ENCODE measurements at places on chromosomes 3 and 15.

DNA sequence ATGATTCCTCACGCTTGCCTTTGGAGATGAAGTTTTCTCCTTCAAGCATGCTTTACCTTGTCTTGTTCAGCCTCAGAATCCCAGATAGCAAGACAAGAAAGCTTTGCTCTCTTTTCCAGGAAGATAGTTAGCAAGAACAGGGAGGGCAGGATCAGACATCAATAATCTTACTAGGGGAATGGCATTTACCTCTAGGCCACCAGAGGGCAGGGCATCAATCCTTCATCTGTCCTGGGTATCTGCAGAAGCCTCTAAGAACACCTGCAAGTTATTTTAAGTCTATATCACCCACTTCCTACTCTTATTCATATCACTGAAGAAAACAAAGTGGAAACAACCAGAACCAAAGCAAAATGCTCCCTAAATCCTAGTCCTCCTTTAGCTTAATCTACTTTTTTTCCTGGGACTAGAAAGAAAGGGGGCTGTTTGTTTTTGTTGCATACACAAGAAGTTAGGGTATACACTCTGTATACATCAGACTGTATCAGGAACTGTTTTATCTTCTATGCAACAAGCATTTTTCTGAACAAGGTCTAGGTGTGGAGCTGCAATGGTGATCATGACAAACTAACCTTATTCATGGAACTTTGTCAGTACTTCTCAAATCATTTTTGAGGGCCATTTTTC is 862.5 kb downstream of the CADM2 start:
- DNase-seq = no peak

DNA sequence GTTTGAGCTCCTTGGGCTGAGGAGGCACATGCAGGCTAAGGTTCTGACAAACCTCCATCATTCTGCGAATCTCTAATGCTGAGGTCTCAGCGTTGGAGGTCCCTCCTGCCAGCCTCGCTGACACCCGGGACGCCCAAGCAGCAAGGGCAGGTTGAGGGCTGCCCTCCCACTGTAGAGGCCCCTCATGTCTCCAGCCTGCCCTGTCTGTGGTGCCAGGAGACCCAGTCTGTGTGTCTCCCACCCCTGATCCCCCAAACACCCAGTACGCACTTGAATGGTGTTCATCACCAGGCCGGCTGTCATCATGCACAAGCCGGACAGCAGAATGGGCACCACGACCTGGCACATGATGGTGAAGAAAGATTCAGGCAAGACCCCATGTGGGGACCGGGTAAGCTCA is 27.8 kb downstream of the SLC41A3 start:
- DNase-seq = no peak

DNA sequence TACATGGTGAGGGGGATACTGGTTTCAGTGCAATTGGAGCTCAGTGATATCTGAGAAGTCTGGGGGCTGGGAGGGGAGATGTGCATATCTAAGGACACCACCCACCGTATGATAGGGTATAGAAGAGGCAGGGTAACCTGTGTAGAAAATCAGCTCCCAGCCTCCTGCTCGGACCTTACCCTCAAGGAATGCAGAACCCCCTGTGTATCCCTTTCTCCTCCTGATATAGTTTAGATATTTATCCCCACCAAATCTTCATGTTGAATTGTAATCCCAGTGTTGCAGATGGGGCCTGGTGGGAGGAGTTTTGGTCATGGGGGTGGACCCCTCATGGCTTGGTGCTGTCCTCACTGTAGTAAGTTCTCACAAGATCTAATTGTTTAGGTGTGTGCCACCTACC is 48.2 kb upstream of the GATA2 start:
- DNase-seq = no peak

- DNase-seq = no peak
Measured at GRCh38 chr15:68767833-68768232, 52.9 kb downstream of the ANP32A start.

DNA sequence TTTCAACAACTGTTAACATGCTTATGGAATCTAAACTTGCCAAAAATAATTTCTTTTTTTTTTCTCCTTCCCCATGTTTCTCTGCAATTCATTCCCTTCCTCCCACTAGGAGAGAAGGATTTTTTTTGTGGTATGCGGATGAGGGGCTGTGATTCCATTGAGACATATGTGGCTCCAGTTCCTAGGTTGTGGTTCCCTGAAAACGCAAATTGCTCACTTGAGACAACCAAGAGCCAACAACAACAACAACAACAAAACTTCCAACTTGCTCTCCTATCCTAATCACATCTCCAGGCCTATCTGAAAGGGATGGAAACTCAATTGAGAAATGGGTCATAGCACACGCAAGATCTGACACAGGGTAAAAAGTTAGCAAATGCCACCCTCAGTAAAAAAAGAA is 406.5 kb upstream of the TGFBR2 start:
- DNase-seq = no peak

- no peak for DNase-seq
Measured at GRCh38 chr3:173138026-173138425, 3.0 kb downstream of the SPATA16 start.

- DNase-seq = no peak
Measured at GRCh38 chr3:31472479-31473390, 60.0 kb upstream of the STT3B start.

DNA sequence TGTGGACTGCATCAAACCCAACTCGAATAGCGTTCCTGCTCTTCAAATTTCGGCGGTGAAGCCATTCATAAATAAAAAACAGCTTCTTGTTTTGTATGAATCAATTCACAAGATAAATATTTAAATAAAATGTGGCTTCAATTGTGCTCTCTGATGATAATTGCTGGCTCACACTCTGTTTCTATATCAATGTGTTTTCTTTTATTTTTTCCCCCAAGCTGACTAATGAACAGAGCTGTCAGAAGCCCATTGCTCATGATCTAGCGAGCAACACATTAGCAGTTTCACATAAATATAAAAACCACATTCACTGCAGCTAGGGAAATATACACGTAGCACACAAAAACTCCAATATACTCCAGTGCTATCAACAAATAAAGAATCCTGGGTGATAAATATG is 45.0 kb upstream of the FOXP1 start:
- DNase-seq = no peak

GRCh38 chr3:147391781-147392624 is 14.3 kb downstream of the ZIC4 start:
- no peak for DNase-seq

- no peak for DNase-seq
Measured at GRCh38 chr3:185114756-185115155, 38.1 kb downstream of the C3orf70 start.

- DNase-seq = peak; percentile 87
Measured at GRCh38 chr3:50365080-50365841, 5.9 kb upstream of the TMEM115 start.

GRCh38 chr15:31360158-31360561 is 33.5 kb downstream of the KLF13 start:
- DNase-seq = no peak

DNA sequence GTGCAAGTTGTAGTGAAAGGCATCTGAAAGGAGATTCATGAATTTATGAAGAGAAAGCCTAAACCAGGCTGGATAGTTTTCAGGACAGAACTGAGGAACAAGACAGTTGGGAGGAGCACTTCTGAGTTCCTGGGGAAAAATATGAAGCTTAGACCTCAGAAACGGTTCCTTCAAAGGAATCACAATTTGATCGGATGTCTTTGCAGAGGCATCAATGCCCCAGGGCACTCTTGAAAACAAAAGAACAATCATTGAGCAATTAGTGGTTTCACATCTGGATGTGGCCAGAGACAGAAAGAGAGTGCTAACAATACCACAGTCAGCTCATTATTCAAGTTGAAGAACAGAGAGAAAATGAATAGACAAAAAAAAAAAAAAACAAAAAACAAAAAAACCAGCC is 86.2 kb downstream of the KLF13 start:
- DNase-seq = no peak

GRCh38 chr3:191331388-191331787 is 1.1 kb upstream of the UTS2B start:
- no peak for DNase-seq

DNA sequence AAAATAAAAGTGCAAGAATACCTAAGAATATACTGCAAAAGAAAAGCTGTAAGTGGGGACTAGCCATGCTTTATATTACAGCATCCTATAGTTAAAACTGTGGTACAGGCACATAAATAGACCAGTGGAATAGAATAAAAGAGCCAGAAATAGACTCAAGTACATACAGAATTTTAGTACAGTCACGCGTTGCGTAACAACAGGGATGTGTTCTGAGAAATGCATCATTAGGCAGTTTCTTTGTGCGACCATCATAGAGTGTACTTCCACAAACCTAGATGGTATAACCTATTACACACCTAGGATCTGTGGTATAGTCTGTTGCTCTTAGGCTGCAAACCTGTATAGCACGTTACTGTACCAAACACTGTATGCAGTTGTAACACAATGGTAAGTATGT is 61.8 kb downstream of the PCCB start:
- no peak for DNase-seq

- DNase-seq = no peak
Measured at GRCh38 chr3:116476691-116477090, 31.4 kb upstream of the LSAMP start.

DNA sequence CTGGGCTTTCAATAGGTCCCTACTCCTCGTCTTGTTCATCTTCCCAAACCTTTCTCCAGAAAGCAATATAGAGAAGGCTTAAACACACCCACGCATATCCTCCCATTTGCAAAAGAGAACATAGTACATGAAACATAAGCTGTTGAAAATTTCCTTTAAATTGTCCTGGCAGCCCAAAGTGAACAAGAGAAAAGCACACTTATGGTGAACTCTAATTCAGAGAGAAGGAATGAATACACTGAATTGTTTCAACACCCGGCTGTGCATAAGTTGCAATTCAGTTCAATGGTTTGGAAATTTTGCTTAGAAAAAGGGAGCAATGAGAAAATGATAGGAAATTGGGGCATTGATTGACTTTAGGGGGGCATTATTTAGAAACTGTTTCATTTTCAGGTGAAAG is 202.6 kb downstream of the TIGIT start:
- no peak for DNase-seq

- no peak for DNase-seq
Measured at GRCh38 chr15:78739996-78740903, 71.0 kb downstream of the ADAMTS7 start.

DNA sequence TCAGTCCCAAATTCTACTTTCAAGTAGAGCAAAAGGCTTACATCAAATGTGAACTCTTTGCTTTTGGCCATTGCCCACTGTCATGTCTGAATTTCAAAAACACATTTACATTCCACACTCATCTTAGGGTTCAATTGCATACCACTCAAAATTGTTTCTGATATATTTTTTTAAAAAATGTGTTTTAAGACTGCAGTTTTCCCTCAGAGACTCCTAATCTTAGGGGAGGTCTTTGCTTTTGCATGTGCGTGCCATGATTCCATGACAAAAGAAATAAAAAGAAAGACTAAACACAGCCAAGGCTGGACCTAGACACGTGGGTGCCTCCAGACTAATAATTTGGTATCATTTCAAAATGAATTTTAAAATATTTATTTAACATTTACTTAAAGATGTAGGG is 396.8 kb upstream of the RASGRP1 start:
- DNase-seq = no peak

- no peak for DNase-seq
Measured at GRCh38 chr3:76361010-76361409, 575.7 kb upstream of the ZNF717 start.

GRCh38 chr3:114558271-114558670 is 264.4 kb downstream of the TIGIT start:
- DNase-seq = no peak

DNA sequence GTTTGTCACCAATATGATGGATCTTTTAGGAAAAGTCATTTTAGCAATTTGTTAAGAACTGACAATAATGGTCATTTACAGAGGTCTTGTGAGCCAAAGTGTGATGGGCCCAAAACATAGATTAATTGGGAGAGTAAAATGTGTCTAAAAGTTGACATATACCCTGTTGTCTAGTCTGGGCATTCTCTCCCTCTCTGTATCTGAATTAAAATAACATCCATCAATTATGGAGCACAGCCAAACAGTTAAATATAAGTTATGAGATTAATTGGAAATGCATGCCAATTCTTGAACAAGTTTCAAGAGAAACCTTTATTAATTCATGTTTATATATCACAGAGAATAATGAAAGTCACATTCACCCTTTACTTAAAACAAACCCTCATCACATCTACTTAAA is 13.6 kb upstream of the NANOGP8 start:
- DNase-seq = no peak

GRCh38 chr3:11784971-11785377 is 61.7 kb downstream of the TAMM41 start:
- no peak for DNase-seq

GRCh38 chr3:14802381-14802731 is 16.4 kb upstream of the FGD5 start:
- no peak for DNase-seq

DNA sequence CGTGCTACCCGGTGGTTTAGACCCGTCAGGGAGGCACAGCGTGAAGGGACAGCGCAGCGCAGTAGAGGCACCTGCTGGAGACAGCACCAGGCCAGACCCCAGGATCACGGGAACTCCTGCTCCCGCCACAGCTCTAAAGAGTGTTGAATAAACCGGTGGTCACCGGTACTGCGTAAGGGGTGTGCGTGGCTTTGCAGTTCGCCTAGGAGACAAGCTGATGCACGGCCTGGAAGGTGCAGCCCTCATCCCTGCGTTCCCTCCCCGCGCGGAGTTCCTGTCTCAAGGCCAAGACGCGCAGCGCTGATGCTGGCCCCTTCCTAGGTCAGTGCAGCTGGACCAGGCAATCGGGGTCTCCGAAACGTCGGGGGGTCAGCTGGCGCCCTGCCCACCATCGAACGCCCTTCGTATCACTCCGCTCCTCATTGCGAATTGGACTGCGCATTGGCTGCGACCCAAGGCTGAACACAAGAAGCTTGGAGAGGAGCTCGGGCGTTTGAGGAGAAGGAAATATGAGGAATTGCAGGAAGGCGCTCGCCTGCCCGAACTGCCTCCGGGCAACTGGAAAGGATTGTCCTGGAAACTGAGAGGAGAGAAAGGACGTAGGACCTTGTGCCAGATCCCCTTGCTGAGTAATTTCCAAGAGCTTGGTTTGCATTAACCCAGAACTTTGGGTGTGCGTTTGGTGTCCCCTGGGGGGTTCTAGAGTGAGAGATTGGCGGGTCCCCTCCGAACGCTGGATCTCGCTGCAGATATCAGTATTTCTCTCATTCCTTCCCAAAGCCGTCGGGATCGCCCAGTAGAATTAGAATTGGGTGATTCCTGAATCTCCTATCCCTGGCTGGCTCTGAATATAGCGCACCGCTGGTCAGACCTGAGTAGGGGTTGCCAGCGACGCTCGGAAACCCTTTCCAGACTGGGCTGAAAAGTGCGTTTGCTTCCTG is 2.3 kb upstream of the SOX14 start:
- DNase-seq = no peak

- DNase-seq = no peak
Measured at GRCh38 chr3:185207931-185208746, 45.7 kb downstream of the EHHADH start.

Measured in progenitor cell of endocrine pancreas (in vitro differentiated cells).